ENCODE measurements at places on chromosomes 3 and 15.

GRCh38 chr15:67335534-67336222, 81.1 kb downstream of the IQCH start:
- DNase-seq = no peak

DNA sequence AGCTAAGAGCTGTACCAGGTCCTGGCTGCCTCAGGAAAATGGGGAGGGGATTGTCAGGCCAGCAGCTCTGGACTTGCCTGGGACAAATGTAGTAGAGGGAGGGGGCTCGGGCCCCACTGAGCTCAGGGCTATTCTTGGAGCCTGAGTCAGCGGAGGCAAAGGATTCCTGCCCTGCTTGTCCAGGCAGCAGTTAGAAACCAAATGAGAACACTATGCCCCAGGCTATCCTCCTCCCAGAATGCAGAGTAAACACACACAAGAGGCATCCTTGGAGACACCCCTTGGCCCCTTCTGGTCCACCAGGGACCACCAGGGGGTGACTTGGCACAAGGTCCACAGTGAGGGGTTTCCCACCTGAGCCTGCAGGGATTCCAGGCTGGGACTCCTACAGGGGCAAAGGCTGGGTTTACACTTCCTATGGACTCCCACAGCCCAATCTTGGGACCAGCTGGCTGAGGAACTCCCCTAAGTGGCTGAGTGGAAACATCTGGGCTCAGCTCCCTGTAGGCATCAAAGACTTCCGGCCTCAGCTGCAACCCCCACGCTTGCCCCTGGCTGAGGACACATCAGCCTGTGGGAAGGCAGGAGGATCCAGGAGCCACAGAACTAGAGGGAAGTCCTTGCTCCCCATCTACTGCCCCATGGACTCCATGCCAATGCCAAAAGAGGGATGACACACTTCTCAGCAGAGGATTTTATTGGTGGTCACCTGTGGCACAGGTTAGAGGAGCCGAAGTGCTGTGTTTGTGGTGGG, 3.4 kb upstream of the COL7A1 start:
- peak; percentile 90 for DNase-seq

DNA sequence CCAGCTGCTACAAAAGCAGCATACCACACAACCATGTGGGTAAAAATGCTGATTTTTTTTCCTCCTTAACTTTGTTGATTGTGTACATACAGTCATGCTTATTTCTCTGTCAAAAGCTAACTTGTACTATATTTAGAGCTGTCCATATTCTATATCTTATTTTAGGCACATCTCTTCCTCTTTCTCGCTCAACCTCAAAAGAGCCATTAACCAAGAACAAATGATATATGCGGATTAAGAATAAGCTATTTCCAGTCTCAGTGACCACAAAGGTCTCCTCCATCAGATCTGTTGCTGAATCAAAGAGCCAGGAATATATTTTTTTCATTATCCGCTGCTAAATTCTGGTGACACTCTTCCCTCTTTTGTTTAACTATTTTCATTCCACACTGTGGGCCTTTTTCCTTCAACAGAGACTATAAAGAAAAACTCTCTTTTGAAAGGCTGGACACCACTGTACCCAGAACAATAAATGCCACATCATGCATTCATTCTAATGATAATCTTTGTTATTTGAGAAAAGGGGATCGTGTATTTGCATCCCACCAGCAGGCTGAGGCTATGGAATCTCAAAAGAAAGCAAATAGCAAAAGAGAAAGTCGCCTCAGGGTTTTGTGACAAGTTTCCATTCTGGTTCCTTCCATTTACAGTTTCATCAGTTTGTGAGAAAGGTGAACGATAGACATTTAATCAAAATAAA, 8.0 kb downstream of the TMEM212 start:
- DNase-seq = no peak

DNA sequence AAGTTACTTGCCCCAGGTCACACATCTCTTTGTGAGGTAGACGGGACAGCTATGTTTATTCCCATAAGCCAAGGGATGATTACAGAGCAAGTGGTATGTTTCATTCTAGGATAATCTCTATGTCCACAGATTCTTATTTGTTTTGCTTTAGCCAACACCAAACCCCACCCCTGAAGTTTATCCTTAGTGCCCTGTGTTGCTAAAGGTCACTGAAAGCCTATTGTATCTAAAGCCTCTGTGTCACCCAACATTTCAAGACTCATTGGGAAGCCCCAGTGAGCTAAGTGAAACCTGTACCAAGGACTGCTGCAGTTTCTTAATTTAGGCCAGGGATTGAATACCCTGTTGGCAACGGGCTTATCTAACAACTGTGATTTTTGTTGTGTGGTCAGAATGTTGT, 135.6 kb downstream of the ADAMTS9 start:
- DNase-seq = no peak

- DNase-seq = no peak
Measured at GRCh38 chr3:187975561-187976364, 178.2 kb upstream of the LPP start.

DNA sequence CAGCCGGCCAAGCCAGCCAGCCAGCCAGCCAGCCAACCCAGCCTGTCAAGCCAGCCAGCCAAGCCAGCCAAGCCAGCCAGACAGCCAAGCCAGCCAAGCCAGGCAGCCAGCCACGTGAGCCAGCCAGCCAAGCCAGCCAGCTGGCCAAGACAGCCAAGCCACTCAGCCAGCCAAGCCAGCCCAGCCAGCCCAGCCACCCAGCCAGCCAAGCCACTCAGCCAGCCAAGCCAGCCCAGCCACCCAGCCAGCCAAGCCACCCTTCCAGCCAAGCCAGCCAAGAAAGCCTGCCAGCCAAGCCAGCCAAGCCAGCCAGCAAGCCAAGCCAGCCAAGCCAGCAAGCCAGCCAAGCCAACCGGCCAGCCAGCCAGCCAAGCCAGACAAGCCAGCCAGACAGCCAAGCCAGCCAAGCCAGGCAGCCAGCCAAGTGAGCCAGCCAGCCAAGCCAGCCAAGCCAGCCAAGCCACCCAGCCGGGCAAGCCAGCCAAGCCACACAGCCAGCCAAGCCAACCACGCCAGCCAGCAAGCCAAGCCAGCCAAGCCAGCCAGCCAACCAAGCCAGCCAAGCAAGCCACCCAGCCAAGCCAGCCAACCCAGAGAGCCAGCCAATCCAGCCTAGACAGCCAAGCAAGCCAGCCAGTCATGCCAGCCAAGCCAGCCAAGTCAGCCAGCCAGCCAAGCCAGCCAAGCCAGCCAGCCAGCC, 199.5 kb downstream of the GOLGA6L6 start:
- DNase-seq = no peak

GRCh38 chr3:27633224-27633545, 88.9 kb downstream of the EOMES start:
- DNase-seq = peak; percentile 38

- DNase-seq = peak; percentile 33
Measured at GRCh38 chr3:129606636-129607390, at the start of gene PLXND1. PLXND1 (minus strand) TSS chr3:129606676; CDS start chr3:129606639, 37 bp downstream.

GRCh38 chr3:59759298-59760031, 709.6 kb upstream of the CFAP20DC start:
- no peak for DNase-seq

DNA sequence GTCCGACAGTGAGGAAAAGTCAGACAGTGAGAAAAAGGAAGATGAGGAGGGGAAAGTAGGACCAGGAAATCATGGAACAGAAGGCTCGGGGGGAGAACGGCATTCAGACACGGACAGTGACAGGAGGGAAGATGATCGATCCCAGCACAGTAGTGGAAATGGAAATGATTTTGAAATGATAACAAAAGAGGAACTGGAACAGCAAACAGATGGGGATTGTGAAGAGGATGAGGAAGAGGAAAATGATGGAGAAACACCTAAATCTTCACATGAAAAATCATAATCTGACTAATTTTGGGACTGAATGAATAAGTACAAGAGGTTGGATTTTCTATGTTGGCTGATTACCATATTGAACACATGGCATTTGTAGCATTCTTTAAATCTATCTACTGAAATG, 26.2 kb downstream of the SEC62 start:
- DNase-seq = no peak

- DNase-seq = no peak
Measured at GRCh38 chr15:86505951-86506350, 426.3 kb downstream of the AGBL1 start.

GRCh38 chr3:108060331-108060730, 30.5 kb downstream of the CD47 start:
- peak; percentile 15 for DNase-seq

DNA sequence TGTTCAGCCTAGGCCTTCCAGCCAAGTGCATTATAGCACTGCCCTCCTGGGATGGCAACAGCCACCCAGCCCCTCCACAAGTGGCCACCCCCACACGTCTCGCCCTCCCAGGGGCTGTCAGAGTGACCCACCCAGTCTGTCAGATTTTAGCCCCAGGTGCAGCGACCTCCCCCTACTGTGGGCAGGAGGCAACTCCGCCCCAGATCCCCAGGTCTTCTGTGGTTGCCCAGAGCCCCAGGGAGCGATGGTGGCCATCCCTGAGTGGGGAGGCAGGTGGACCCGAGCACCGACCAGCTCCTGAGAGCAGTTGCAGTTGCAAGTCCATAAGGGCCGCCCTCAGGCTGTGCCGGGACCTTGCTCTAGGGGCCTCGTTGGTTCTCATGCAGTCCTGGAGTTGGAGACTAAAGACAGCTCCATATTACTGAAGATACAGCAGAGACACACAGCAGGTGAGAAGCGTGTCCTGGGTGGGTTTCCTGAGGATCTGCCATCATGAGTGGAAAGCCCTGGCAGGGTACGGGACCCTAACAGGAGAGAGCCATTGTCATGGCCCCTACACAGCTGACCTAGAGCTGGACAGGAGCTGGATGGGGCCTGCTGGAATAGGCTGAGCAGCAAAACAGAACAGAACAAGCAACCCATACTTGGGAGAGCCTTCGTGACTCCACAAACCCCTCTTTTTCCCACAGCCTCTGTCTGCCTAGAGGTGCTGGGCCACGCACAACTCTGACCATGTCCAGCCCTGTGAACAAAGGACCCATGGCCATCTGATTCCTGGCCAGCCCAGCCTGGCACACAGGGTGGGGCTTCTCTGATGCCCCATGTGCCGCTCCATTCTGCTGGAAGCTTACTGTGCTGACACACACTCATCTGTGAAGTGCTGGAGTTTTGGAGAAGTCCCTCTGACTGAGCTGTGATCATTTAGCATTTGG, 110.3 kb upstream of the ALDH1A3 start:
- no peak for DNase-seq

DNA sequence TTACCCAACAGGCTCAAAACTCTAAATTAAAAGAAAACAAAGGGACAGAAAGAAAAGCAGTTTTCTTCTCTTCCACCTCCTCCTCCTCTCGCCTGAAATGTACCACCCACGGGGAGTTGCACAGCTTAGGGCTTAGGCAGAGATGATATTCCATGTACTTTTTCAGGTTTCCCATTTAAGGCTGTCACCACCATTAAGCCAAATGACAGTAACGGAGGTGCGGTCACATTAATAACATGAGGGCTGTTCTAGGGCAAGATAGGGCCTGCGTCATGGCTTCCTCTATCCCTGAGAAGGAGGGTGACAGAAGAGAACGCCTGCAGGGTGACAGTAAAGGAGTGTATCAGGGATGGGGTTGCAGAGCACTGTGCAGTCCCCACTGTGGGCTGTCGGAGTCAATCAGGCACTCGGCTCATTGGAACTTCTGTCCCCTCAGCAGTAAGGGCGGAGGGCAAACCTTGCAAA, 51.7 kb upstream of the TJP1 start:
- DNase-seq = no peak

- DNase-seq = no peak
Measured at GRCh38 chr3:54685213-54685612, 242.6 kb downstream of the LRTM1 start.

GRCh38 chr3:188635258-188636042, 481.5 kb downstream of the LPP start:
- DNase-seq = peak; percentile 51

- no peak for DNase-seq
Measured at GRCh38 chr3:104521606-104522336, 844.9 kb upstream of the ALCAM start.

DNA sequence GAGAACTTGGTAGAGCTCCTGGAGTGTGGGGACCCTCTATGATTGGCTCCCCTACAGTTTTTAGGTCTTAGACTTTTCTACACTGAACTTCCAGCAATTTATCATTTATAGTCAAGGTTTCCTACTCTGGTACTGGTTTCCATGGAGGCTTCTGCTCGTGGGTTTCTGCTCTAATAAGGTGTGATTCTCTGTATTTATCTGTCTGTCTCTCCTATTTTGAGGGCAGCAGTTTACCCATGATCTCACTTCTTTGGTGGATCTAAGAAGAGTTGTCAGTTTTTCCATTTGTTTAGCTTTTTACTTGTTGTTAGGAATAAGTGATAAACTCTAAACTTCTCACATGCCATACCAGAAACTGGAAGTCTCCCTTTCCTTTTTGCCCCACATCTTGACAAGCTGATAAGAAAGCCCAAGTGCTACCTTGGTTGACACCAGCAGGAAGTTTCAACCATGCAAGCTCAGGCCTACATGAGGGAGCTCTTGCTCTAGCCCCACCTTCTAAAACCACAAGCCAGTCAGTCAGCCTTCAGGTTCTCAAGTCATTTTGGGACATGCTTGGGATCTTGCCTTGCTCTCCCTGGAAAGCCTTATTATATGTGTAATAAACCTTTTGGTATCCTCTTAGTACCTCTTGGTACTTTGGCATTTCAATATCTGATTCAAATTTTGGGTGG, 10.0 kb downstream of the TIMMDC1 start:
- no peak for DNase-seq

GRCh38 chr3:117719316-117719926, 1009.8 kb downstream of the TUSC7 start:
- DNase-seq = peak; percentile 12

GRCh38 chr15:83653288-83653638, 660 bp upstream of the ADAMTSL3 start:
- no peak for DNase-seq

- DNase-seq = peak; percentile 24
Measured at GRCh38 chr3:113614402-113614801, 82.0 kb downstream of the USF3 start.

GRCh38 chr3:83453056-83453455, 1505.7 kb upstream of the CADM2 start:
- no peak for DNase-seq

DNA sequence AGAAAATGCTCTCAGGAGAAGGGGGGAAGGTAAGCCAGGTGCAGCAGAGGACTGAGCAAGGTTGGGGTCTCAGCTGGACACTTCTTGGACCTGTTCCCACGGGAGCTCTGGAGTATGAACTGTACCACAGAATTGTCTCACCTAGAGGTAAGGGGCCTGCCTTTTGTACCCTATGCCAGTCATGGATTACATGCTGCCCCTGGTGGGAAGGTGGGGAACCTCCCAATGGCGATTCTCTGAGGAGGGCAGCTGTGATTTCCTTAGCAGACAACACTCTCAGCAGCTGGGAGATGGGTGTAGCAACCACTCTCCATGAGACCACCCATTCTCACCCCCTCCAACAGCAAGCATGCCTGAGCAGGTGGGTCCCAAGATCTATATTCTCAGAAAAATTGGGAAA, 329.4 kb upstream of the CTNNB1 start:
- DNase-seq = no peak

GRCh38 chr15:91129436-91129835, 29.4 kb downstream of the SV2B start:
- DNase-seq = no peak

All from H4 (cell line).